Effector CD4-positive, alpha-beta T cell (primary cell): ENCODE measurements at places on chromosomes 6 and 20.

- DNase-seq: no peak
Measured at GRCh38 chr6:82330171-82330804, 33.3 kb upstream of the TPBG start.

- no peak for DNase-seq
Measured at GRCh38 chr6:139568151-139568955, 193.9 kb upstream of the CITED2 start.

DNA sequence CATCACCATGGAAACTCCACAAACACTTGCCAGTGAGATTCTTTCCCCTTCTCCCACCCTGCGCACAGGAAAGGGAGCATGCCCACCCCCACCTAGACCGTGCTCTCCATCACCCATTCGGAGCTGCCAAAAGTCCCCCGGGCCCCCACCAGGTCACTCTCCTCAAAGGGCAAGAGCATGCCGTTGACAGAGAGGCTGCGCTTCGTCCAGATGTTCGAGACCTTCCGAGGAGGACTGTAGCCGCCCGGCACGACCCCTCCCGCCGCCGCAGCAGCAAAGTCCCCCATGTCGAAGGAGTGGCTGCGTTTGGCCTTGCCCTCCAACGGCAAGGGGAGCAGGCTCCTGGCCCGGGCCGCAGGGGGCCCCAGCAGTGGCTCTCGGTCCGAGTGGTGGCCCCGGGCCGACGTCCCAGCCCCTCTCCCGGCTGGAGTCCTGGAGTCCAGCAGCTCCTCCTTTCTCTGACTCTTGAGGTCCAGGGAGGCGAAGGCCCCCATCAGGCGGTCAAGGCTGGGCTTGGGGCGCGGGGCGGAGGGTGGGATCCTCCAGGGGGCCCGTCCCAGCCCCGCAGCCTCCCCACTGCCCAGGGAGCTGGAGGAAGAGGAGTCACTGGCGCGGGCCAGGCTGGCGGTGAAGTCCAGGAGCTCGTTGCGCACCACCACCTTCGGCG is 195.2 kb downstream of the LRFN2 start:
- DNase-seq: no peak

- no peak for DNase-seq
Measured at GRCh38 chr6:2021713-2022125, 223.7 kb downstream of the GMDS start.

GRCh38 chr6:70668499-70668812 is 773 bp downstream of the SMAP1 start:
- DNase-seq: peak; percentile 31

- DNase-seq: no peak
Measured at GRCh38 chr20:60086821-60087562, 128.8 kb downstream of the CDH26 start.

DNA sequence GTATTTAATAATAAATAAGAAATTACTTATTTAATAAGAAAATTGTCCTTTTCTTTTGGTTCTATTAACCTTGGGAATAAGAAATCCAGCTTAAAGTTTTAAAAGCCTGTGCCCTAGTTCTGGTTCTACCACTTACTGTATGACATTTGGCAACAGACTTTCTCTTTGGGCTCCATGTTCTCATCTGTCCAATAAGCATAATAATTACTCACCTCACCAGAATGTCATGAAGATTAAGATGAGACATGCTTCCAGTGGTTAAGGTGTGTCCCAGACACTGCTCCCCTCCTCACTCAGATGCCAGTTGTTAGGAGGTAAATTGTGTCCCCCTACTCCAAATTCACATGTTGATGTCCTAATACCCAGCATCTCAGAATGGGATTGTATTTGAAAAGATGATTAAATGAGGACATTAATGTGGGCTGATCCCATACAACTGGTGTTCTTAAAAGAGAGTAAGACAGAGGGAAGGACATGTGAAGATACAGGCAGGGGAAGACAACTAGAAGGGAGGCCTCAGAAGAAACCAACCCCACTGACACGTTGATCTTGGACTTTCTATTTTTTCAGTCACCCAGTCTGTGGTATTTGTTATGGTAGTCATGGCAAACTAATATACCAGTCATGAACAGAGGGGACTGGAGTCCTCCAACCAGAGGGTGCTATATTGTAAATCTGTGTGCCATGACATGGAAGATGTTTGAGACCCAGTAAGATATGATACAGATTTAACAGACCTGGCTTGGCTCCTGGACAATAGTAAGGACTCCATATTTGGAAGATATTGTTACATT is 6.4 kb upstream of the MICAL1 start:
- no peak for DNase-seq

GRCh38 chr6:11172501-11173327 is 59.8 kb downstream of the NEDD9 start:
- peak; percentile 74 for DNase-seq
